ENCODE measurements at places on chromosomes 3 and 15.

DNA sequence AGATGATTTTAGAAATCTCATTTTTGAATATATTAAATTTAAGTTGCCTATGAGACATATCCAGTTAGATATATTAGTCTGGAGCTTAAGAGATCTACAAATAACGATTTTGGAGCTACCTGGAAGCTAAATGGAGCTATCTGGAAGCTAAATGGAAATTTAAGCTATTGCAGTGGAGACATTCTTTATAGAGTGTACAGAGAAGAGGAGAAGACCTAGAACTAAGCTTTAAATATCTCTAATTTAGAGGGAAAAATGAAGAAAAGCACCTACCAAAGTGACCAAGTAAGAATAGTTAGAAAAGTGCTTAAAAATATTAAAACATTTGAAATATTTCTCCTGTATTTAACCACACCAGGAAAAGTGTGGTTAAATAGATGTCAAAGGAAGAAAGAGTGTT, 28.3 kb downstream of the SPESP1 start:
- no peak for DNase-seq

- no peak for DNase-seq
These were observed 39.6 kb downstream of the KBTBD12 start for GRCh38 chr3:127954640-127955039.

GRCh38 chr3:23739536-23739935, 66.2 kb upstream of the UBE2E1 start:
- no peak for DNase-seq

DNA sequence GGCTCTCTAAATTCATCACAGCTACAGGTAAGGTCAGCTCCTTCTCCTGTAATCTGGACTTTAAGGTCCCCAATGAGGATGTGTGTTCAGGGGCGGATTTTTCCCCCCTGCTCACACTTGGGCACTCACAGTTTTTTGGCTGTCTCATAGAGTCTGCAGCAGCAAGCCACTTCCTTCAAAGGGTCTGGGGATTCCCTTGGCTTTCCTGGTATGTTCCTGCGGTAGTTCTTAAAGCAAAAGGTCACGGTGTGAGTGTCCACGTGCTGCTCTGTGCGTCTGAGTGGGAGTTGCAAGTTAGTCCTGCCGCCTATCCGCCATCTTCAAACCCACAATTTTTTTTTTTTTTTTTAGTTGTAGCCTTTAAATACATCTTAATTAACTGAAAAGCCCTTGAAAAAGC, 15.4 kb upstream of the CFAP20DC start:
- DNase-seq = no peak

DNA sequence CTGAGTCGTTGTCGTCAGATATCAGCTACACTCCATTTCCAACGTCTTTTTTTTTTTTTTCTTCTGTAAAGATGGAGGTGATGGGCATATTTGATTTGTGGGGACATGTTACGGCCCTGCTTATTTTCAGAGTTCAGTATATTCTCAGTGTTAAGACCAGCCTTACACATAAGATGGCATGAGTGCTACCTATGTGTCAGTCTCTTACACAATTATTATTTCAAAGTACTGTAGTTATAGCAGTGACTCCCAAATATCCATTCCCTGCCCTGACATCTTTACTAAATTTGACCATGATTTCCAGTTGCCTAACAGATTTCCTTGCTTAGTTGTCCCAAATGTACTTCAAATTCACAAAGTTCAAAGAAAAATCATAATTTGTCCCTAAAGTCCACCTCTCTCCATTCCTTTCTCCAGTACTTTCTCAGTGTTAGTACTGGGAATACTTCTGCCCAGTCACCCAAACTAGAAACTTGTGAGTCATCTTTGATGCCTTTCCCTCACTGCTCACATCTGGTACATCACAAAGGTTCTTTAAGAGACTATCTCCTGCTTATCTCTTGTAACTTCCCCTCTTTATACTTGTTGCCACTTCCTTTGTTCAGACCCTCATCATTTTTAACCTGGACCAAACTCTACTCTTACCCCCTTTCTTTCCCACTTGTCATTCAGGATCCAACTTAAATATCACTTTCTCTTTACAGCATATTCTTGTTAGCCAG, 67.0 kb downstream of the ZNF609 start:
- DNase-seq = no peak

DNA sequence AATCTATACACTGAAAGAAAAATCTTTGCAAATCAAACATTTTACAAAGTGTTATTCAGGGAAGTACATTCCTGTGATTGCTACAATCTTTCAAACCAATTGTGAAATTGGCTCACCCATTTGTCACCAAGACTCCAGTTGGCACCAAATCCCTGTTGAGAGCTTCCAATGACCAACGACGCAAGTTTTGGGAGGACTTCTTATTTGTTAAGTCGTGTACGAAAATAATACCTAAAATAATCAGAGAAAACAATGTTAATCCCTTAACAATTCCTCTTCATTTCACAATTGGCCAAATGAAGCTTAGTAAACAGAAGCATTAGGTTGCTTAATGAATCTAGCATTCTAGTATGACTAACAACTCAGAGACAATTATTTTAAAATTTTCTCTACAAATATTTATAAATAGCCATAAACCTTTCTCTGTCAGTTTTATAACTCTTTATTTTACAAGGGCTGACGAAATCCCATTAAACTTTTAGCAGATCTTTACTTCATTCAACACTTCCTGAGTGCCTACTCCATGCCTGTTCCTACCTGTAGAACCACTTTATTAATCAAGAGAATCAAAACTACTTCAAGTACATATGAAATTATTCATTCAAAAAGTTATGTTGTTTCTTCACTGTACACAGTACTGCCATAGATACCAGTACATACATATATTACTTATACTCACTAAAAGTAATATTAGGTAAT, 24.0 kb upstream of the HGD start:
- DNase-seq = no peak

GRCh38 chr3:122052968-122053367, 2.2 kb upstream of the CD86 start:
- DNase-seq = no peak

DNA sequence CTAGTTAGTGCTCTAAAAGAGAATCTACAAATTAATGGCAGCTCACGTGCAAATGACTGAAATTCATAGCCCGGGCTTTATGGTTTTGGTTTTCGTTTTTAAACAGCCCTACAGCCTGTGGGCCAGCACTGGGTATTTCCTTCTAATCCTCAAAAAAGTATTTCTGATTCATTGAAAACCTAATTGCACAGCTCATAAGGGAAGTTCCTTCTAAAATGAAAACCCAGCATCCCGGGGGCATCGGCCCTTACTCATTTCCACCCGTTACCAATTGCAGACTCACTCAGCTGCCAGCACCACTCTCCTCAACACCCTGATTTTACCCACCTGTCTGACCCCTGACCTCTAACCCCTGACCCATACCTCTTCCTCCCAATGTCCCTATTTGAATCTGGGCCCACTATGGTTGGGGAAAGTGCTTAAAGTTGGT, 59.5 kb upstream of the ZNF148 start:
- DNase-seq = no peak

DNA sequence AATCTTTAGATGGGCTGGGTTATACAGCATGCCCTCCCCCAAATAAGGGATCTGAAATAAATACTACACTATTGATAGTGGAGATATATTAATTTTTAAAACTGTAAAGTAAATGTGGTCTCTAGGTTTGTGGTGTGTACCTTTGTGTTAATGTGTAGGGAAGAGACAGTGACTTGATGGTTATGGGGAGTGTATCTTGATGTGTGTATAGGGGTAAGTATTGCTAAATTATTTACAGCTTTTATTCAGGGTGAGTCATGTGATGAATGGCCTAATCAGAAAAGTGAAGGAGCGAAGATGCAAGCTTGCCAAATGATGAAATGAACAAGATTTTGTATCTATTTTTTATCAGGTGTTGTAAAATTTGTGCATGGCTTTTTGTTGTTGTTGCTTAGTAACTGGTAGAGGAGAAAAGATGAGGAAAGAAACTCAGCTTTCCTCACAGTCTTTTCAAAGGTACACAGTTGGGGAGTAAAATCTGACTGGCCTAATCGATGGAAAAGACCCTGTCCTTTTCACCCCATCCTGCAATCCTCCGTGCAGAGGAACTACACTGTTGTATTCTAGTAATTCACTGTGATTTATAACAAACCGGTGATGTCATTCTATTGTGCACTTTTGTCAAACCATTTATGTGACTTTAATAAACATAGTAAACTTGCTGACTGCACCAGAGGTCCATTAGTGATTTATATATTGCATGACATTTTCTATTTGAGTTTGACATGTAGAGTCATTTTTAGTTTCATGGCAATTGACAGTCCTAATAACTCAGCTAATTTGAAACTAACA, 17.7 kb downstream of the FEM1B start:
- no peak for DNase-seq

- no peak for DNase-seq
These were observed 113.5 kb upstream of the BHLHE40 start for GRCh38 chr3:4865714-4866113.

GRCh38 chr3:114566162-114566755, 272.4 kb downstream of the TIGIT start:
- no peak for DNase-seq

- DNase-seq = no peak
These were observed 27.7 kb upstream of the MYH15 start for GRCh38 chr3:108538083-108538482.

- DNase-seq = no peak
These were observed 201.6 kb upstream of the TMC3 start for GRCh38 chr15:81575436-81576123.

DNA sequence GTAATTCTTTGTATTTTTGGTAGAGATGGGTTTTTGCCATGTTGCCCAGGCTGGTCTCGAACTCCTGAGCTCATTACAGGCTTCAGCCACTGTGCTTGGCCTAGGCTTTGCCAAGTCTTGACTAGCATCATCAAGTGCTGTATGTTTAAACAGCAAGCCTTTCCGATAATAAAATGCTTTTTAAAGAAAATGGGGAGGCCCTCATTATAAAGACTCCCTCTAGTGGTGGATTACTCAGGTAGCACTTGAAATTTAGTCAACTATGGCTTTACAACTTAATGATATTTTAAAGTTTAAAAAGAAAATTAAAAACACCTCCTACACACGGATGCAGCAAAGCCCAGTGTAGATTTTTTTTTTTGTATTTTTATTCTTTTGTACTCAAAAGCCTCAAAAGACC, 213.6 kb downstream of the GAP43 start:
- peak; percentile 27 for DNase-seq

GRCh38 chr3:127172211-127172610, 20.7 kb upstream of the PRR23E start:
- no peak for DNase-seq

- DNase-seq = no peak
These were observed 45.0 kb downstream of the SRGAP3 start for GRCh38 chr3:9204253-9204992.

DNA sequence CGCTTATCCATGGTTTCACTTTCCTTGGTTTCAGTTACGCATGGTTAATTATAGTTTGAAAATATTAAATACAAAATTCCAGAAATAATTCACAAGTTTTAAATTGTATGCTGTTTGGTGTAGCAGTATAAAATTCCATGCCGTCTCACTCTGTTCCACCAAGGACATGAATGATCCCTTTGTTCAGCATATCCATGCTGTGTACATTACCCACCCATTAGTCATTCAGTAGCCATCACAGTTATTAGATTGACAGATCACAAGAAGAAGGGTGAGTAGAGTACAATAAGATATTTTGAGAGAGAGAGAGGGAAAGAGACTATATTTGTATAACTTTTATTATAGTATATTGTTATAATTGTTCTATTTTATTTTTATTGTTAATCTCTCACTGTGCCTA, 535.5 kb downstream of the SQOR start:
- no peak for DNase-seq

DNA sequence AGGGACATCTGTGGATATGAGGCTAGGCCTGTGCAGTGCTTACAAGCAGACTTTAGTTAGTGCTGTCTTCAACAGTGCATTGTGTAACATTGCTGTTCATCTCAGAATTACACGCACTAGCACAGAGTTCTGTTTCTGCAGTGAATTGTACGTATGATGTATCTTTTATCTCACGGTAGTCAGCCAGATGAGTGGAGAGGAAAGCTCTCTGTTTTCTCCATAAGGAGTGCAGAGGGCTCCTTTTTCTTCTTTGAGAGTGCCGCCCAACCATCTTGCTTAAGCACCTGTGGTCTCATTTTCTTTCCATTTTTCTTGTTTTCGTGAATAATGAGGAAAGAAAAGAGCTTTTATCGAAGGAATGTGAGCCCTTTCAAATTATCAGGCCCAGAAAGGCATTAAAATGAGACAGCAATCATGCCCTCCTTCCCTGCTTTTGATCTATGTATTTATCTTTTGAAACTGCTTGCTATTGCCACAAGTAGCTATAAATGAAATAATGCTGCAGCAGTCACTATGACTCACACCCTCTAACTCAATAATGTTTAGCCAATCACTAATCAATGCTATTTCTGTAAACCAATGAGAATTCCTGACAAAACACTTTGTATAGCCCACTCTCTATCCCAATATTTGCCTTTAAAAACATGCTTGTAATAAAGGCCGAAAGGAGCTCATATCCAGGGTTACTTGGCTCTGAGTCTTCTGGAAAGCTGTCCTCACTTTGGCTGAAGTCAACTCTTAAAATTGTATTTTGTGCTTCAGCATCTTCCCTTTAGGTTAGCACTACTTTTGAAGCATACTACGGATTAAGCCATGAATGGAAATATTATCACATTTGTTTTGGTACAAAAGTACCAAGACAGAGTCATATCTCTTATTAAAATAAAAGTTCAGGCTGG, 226.0 kb upstream of the P2RY1 start:
- DNase-seq = no peak

GRCh38 chr3:108338901-108339545, 42.7 kb downstream of the HHLA2 start:
- no peak for DNase-seq

DNA sequence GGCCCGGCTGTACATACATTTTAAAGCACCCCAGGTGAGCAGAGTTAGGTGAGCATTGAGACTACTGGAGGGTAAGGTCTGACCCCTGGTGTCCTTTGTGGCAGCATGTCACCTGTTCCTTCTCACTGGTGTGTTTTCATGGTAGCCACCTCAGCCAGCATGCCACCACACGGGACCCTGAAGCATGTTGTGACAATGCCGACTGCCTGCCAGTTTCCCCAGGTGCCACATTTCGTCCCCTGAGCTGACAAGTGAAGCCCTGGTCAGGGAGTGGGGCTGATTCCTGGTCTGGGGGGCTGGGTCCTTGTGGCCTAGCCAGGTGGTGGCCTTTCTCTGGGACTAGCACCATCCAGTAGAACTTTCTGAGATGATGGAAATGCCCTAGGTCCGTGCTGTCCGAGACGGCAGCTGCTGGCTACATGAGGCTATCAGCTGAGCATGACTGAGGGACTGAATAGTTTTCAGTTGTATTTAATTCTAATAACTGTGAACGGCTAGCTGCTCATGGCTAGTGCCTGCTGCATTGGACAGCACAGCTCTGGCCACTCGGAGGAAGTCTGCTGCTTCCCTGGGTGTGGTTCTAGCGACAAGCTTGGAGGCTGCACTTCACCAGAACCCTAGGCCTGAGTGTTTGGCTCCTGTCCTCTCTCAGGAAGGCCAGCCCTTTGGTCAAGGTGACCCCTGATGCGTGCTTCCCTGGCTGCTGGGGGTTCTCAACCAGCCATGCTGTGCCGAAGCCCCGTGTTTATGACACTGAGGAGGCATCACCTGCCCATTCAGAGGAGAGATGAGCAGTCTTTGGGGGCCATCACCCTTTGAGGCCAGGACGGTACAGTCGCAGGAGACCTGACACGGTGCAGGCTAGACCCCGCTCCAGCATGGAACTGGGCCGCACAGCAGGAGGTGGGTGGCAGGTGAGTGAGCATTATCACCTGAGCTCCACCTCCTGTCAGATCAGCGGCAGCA, 3.9 kb downstream of the C3orf22 start:
- no peak for DNase-seq
